Activated T-cell treated with anti-CD3 and anti-CD28 coated beads for 48 hours (primary cell): ENCODE measurements at places on chromosomes 2 and 18.
A peak's percentile ranks its signal among the peaks of the same experiment; 100 is the strongest.

- DNase-seq = no peak
Observed at GRCh38 chr2:179432751-179433150, 168.1 kb upstream of the SESTD1 start.

DNA sequence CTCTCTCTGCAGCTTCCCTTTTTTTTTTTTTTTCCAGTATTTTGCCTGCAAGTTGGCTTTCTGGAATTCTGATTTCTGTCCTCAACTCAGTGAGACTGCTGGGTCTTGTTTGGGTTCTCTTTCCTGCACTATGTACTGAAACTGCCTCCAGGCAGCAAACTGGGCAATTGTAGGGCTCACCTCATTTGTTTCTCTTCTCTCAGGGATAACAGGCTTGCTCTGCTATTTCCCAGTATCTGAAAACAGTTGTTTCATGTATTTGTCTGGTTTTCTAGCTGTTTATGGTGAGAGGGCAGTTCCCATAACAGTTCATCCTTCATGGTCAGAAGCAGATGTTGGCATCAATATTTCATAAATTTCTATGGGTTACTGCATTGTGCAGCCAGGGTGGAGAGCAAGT lies 206.0 kb downstream of the CYRIA start:
- DNase-seq = no peak

- DNase-seq = no peak
Observed at GRCh38 chr2:233152541-233152940, 92.4 kb downstream of the INPP5D start.

DNA sequence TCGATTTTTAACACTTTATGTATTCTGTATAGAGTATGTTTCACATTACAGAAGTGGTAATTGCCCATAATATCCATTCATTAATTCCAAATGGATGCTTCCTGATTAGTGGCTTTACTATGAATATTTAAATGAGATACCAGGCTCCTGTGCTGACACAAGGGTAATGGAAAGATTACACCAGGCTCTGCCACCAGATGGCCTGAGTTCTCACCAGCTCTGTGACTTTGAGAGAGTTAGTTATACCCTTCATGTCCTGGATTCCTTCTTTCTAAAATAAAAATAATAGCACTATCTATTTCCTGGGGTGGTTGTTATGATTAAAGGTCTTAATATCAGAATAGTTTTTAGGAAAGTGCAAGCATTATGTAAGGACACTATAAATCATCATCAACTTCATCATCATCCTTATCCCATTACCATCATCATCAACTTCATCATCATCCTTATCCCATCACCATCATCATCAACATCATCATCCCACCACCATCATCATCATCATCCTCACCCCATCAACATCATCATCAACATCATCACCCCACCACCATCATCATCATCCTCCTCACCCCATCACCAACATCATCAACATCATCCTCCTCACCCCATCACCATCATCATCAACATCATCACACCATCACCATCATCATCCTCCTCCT lies 151.8 kb downstream of the DNER start:
- DNase-seq = no peak

GRCh38 chr2:26035090-26035743 lies 1.3 kb downstream of the RAB10 start:
- no peak for DNase-seq

DNA sequence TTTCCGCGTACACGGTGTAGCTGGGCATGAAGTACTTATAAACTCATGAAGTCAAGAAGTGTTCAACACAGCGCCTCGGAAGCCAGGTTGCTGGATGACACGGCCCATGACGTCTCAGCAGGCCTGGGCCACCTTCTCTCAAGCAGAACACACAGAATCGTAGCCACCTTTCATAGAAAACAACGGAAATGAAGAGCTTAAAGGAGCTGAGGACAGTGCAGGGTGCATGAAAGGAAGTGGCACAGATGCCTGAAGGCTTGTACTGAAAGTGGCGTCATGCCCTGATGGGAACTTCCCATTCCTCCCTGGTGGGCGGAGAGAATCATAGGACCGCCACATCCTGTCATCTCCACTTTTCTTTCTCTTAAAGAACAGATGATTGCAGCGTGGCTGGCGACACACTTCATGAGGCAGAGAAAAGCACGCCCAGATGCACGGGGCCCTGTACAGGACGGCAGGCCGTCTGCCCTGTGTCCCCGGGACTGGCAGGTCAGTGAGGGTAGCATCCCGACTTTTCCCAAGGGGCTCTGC lies 31.1 kb downstream of the HDAC4 start:
- peak; percentile 65 for DNase-seq
